Muscle of leg (tissue), 16 donors: ENCODE measurements at places on chromosomes 4 and X.

DNA sequence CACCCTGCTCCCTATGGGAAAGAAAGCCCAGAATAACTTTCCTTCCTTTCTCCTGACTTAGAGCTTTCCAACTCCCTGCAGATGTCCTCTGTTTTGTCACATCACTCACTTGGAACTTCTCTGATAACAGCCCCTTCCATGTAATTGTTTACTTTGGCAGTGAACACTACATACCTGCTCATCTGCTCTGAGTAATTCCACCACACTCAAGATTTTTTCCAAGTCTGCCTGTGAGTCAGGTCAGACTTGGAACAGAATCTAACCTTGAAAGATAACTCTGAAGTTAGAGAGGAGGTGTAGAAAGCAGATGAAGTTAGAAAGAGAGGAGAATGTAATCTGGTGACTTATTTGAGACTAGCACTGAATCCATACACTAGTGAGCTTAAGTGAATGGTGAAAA, 7.4 kb downstream of the MAGEB10 start:
- no peak for DNase-seq

DNA sequence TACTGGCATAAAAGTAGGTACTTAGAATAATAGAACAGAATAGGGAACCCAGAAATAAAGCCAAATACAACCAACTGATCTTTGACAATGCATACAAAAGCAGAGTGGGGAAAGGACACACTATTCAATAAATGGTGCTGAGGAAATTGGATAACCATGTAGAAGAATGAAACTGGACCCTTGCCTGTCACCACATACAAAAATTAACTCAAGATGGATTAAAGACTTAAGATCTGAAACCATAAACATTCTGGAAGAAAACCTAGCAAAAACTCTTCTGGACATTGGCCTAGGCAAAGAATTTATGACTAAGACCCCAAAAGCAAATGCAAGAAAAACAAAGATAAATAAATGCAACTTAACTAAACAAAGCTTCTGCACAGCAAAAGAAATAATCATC, 45.6 kb downstream of the ARFIP1 start:
- no peak for DNase-seq

GRCh38 chrX:39896951-39897740, 200.6 kb downstream of the BCOR start:
- peak; percentile 76 for DNase-seq

DNA sequence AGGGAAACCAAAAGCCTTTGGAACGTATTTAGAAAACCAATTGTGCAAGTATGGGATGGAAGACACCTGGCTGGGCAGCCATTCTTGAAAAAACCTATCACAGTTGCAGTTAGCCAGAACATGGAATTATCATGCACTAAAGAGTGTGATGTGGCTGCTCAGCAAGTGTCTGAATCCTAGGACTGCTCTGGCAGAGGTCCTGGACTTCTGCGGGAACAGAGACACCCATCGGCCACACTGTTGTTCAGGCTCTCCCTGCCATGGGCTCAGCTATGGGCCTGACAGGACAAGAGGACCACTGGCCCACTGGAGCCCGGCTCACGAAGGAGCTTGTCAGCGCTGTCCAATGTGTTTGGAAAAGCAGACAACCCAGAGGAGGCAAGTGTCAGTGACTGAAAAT, 115.7 kb upstream of the GPC4 start:
- DNase-seq = peak; percentile 55

DNA sequence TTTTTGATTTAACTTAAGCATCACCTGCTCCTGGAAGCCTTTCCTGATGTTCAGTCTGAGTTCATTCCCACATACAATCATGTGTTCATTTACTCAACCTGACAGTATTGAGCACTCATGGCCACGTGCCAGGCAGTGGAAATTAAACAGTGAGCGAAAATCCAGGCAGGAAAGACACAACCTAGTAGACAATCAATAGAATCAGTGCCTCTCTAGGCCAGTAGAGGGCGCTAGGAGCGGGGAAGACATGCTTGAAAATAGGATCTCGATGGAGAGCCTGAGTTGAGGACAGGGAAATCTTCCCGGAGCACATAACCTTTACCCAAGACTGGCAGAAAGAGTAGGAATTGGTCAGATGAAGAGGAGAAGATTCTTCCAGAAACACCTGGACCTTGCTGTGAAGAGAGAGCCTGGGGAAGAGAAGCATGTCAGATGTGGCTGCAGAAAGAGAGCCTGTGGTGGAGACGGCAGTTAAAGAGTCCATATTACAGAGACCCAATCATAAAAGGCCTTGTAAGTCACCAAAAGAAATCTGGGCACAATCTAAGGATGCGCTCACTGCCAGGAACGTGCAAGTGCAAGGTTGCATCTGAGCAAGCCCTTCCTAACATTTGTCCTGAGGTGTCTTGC, 103.5 kb downstream of the LDB2 start:
- peak; percentile 68 for DNase-seq

DNA sequence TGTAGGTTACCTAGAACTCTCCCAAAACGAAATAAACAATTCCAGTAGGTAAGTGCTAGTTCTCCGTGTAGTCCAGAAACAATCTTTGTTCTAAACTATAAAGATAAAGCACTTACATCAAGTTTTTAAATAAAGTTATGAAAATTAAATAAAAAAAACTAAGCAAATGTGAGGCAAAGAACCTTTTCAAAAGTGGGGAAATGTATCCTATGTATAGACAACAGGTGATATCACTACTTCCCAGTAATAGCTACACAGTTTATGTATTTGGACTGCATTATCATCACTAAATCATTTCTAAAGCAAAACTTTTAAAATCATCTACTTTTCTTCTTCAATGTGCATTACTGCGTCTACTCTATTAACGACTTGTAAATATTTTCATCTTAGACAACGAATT, 2.0 kb downstream of the YTHDC1 start:
- no peak for DNase-seq

GRCh38 chr4:7828011-7828720, 111.5 kb downstream of the AFAP1 start:
- peak; percentile 97 for DNase-seq

DNA sequence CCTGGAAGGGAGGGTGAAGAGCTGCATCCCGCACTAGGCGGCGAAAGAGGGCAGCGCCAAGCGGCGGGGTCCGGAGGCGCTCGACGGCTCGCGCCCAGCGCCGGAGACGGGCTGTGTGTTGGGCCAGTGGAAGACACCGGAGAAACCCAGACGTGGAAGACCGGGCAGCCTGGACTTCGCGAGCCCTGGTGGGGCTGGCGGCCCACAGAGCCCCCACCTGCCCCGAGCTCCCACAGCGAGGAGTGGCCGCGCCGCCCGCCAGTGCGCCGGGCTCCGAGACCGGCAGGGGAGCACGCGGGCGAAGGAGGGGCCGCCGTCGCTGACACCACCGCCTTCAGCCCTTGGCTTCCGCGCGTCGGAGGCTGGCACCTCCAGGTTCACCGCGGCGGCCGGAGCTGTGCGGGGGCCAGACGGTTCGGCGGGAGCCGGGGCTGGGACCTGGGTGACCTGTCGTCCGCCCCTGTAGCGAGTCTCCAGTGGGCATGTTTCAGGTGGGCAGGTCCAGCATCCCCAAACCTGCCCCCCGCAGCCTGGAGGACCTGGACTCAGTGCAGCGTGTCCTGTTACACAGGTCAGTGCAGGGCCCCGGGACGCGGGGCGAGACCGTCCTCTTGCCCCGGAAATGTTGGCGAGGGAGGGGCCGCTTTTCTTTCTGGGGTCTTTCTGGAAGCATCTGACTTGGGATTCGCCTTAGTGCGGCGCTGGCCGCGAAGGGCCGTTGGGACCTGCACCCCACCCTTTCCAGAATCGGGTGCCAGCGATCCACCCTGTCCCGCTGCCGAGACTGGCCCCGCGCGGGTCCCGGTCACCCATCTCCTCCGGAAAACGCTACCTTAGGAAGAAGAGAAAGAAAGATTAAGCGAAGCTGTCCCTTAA, 9.6 kb upstream of the INTU start:
- DNase-seq = peak; percentile 59

GRCh38 chr4:67465763-67466052, 79.6 kb downstream of the CENPC start:
- no peak for DNase-seq

DNA sequence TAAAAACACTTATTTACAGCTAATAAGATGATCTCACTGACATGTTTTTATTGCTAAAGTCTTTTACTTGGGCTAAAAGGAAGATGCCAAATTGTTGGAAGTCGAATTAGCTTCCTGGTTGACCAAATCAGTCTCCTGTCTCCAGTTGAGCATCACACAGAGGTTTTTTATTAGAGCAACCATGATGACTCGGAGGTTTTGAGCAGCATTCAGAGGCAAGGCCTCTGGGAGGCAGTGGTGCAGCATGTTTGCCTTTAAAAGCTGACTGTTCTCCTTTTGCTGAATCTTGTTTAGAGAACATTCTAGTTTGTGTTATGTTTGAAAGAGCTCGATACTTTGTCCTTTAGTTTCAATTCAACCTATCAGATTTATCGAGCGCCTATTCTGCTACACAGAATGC, 2.1 kb downstream of the UCHL1 start:
- peak; percentile 69 for DNase-seq

DNA sequence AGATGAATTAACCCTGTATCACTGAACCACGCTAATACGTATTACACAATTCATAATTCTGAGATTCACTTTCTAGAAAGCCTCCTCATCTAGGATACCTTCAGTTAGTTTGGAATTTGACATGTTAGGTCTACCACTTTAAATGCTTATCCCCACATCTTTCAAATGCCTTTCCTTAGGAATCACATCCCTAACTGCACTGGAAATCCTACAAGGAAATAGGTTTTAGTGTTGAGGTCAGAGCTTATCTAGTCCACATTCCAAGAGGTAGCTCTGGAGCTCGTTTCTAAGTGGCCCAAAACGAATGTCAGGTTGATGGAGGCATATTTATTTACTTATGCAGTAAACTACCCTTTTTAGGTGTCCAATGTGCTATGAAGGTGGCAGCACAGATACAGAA, 18.0 kb downstream of the PDHA1 start:
- no peak for DNase-seq

GRCh38 chr4:68592673-68593072, 16.6 kb upstream of the UGT2B17 start:
- DNase-seq = no peak

- DNase-seq = peak; percentile 83
Measured at GRCh38 chr4:150176547-150176946, 98.3 kb downstream of the DCLK2 start.

GRCh38 chr4:161828061-161828460, 335.7 kb downstream of the FSTL5 start:
- DNase-seq = no peak

DNA sequence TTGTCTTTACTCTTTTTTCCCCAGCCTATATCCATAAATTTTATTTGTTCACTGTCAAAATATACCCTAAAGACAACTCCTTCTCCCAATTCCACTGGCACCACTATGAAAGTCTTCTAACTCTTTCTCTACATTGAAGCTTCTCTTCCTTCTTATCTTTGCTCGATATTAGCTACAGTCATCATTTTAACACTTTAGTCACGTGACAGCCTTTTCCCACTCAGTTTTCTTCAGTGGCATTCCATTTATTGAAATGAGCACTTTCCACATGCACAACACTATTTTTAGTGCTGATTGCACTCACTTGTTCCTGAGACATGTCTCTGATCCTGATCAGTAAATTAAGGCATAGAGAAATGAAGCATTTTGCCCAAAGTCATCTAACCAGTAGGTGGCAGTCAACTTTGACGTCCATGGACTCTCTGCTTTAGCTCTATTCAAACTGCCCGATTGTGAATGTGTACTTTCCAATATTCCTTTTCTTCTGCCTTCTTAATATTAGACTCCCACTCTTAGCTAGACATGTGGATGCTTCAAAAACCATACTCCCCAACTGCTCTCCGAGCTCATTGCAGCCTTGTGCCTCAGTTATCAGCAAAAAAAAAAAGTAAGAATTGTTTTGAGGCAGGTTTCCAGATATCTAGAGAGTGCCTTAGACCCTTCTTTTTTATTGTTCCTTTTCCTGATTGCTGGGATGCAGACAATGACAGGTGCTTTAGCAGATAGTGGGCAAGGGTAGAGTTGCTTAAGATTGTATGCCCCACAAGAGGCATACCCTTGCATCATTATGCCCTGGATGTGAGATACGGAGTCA, 394.4 kb upstream of the ADGRL3 start:
- peak; percentile 36 for DNase-seq

GRCh38 chr4:86825511-86825910, 23.7 kb downstream of the SLC10A6 start:
- DNase-seq = no peak

DNA sequence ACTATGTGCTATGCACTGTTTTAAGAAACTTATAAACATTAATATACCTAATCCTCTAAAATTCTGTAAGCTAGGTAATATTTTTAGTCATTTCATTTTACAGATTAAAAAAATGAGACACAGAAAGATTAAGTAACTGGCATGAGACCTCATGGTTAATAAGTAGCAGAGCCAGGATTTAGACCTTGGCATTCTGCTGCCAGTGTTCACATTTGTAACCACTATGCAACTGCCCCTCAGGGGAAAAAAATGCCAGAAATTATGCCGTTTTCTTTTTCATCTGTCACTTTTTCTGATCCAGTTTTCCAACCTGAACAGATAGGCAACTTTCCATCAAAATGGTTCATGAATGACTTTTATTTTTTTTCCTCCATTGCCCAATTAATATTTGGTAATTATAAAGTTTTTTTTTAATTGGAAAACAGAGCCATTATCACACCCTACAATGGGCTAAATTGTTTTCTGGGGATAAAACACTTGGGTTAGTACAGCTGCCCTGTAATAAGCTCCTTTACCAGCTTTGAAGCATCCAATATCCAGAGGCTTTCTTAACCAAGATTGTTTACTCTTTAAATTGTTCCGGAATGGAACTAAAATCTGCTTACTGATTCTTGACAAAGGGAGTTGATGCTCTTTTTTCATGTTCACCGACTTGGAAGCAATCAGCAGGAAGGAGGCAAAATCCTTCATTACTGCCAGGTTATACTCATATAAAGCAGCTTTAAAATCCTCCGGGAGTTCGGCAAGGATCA, 56.4 kb upstream of the DDX60 start:
- DNase-seq = no peak

DNA sequence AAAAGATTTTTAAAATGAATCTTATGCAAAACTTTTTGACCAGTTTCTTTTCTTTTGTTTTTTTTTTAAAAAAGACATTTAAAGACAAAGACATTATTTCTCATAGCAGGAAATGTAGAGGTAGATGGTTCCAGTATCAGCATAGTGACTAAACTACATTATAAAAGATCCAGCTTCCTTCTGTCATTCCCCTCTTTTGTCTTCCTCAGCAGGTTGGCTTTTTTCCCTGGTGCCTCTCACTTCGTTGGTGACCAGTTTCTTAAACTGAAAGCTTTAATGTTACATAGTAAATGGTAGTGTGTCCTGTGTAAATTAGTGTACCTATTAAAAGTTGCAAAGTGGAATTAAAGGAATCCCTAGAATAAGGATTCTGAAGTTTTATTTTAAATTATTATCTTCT, 36.1 kb downstream of the DCK start:
- no peak for DNase-seq

DNA sequence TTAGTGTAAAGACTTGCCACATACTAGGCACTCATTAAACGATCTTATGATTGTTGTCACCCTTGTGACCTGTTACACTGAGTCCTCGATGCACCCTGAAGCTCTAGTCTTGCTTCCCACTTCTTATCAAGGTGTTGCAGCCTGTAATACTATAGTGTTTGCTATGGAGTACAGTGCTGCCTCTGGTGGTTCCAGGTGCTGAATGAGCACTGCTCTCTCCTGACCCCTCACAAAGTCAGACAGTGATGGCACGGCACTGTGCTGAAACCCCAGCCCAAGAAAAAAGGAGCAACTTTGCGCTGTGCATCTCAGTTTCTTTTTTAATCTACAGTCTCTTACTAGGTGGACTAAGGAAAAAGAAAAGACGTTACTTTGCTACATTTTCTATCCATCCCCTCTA, 106.3 kb downstream of the GC start:
- no peak for DNase-seq

GRCh38 chrX:15146515-15146914, 123.4 kb downstream of the ASB9 start:
- no peak for DNase-seq
